ENCODE measurements at places on chromosomes 2 and 18.

DNA sequence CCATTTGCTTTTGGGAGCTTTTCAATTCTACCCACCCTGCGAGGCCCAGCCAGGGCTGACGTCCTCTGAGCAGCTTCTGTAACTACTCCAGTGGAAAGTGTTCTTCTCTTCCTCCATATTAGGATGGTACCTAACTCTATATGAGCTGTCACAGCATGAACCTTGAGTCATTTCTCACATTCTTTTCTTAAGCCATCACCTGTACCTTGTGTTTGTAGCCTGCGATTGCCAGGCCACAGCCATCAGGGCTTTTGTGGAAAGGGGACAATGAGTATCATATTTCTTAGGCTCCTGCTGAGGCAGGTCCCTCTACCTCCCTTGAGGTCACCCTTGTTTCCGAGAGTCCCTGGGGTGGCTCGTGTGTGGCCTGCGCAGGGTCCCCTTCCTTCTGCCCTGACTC lies 144.5 kb upstream of the DLX2 start:
- DNase-seq = no peak

DNA sequence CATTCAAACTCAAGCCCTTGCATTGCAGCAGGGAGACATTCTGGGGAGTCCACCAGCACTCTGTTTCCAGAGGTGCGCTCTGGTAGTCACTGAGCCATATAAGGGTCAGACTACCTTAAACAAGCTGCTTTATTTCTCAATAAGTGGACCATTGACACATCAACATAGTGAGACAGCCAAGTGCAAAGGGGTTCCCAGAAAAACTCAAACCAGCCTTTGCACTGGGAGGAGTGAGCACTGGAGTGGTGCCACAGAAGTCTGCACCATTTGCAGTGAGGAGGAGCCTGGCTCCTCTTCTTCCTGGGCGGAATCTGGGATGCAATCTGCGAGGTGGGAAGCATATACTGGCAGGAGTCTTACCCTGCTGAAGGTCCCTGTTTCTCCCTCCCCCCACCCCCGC lies 86.4 kb downstream of the OSR1 start:
- DNase-seq = no peak

DNA sequence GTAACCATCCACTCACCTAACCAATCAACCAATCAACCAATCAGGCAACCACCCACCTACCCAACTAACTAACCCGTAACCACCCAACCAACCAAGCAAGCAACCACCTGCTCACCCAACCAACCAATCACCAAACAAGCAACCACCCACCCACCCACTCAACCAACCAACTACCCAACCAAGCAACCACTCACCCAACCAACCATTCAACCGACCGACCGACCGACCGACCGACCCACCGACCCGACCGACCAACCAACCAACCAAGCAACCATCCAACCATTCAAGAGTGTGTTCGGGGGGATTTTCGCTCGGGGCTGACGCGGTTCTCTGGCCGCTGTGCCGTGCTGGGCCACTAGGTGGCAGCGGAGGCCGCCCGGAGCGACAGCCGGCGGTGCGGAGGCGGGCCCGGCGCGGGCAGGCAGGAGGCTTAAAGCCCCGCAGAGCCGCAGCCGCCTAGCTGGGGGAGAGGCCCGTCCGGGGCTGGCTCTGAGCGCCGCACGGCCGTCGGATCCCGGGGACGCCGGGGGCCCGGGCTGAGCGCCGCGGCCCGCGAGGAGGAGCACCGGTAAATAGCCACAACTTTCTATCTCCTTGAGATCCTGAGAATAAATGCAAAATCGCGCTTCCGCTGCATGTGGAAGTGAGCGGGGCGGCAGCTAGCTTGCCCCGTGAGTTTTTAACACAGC lies at the start of gene MC5R:
MC5R (plus strand) TSS at position 443 of the 689 bp plus-strand sequence. CDS start 1,617 bp downstream, outside the sequence.
- peak; percentile 33 for DNase-seq

DNA sequence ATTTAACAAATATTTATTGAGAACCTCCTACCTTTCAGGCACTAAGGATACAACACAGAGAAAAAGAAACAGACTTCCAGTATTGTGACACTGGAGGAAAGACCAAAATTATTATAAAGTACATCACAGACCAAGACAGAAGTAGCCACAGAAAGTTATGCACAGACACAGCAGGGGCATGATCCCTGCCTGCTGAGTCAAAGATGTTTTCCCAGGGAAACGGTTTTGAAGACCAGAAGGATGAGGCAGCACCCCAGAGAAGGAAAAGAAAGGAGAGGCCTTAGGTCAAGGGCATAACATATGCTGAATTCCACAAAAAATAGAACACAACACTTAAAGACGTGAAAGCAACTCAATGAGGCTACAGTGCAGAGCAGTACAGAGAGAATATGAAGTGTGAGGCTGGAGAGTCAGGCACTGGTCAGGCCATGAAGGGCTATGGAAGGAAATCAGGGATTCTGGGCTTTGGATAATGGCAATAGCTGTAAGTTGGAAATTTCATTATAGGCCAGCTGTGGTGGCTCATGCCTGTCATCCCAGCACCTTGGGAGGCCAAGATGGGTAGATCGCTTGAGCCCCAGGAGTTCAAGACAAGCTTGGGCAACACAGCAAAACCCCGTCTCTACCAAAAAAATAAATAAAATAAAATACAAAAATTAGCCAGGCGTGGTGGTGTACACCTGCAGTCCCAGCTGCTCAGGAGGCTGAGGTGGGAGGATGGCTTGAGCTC lies 8.2 kb downstream of the ADAM17 start:
- DNase-seq = no peak

DNA sequence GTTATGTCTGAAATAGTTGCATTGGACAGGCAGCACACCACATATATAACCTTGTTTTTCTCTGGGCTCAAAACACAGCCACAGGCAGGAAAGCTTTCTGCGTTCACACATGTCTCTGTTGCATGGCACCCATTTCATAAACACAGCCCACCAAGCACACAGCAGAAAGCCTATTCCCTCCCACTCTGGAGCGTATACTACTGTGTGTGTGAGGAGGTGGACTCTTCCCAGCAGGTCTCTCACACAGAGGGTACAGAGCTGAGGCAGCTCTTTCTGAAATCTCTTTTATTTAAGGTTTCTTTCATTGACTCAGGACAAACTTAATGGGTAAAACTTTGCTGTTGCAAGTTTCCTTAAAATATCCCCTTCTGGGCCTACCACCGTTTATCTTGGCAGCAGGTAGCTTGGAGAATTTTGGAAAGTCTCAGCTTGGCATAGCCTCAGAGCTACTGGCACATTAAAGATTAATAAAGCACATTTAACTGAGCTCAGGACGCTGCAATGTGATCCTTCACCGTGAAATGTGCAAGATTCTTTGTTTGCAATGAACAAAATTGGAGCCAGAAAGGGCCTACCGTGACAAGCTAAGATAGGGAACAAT lies 105.1 kb upstream of the NCKAP5 start:
- DNase-seq = no peak

DNA sequence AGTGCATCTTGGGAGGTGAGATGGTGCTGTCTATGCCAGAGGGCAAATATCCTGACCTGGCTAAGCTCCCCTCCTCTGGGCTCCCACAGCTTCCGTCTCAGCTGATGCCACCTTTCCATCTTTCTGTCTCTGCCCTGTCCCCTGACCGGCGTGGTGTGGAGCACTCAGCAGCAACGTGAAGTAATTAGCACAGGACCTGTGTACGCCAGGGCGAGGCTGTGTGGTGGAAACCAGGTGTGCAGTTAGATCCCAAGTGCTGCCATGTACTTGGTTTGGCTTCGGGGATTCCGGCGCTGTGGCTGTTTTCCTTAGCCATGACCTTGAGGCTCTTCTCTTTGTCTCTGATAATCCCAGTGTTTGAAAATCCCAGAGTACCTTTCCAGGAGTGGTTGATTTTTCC lies 36.5 kb downstream of the COA5 start:
- DNase-seq = no peak

GRCh38 chr2:218831378-218831990 lies at the start of gene PRKAG3:
Gene PRKAG3, minus strand, starts transcription at chr2:218831803.
- no peak for DNase-seq

- DNase-seq = peak; percentile 70
These were observed 246.3 kb downstream of the TXNL1 start for GRCh38 chr18:56391931-56392590.

GRCh38 chr2:229900012-229900411 lies 21.8 kb downstream of the TRIP12 start:
- DNase-seq = no peak

GRCh38 chr2:60259781-60260180 lies 293.7 kb downstream of the BCL11A start:
- no peak for DNase-seq

- DNase-seq = no peak
These were observed 19.5 kb upstream of the FAHD2A start for GRCh38 chr2:95382686-95383634.

- no peak for DNase-seq
These were observed 6.6 kb downstream of the NMUR1 start for GRCh38 chr2:231523451-231524285.

- DNase-seq = no peak
These were observed 32.9 kb downstream of the KCNE4 start for GRCh38 chr2:223084873-223085272.

DNA sequence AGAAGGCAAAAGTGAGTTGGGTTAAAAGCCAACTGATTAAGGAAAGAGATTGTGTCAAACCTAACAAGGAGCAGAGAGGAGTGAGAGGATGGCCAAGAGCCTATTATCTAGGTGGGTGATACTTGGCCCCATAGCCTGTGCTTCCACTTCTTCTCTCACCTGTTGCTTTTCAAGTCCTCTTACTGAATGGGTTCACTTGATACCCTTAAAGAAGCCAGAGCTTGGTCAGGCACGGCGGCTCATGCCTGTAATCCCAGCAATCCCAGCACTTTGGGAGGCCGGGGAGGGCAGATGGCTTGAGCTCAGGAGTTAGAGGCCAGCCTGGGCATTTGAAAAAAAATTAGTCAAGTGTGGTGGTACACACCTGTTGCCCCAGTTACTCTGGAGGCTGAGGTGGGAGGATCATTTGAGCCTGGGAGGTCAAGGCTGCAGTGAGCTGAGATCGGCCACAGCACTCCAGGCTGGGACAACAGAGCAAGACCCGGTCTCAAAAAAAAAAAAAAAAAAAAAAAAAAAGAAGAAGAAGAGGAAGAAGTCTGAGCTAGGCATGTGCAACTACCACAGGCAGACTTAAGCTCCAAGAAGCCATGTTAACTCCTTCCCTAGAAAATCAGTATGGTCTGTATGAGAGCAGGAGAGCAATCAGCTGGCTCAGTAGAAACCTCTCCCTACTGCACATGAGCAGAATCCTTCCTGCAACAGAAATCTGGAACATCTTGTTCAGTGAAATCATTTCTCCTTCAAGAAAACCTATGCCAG lies 28.4 kb upstream of the ME2 start:
- no peak for DNase-seq

- DNase-seq = no peak
These were observed 593.9 kb downstream of the NYAP2 start for GRCh38 chr2:225993430-225993829.

GRCh38 chr2:14015113-14015630 lies 617.3 kb upstream of the LRATD1 start:
- DNase-seq = no peak

DNA sequence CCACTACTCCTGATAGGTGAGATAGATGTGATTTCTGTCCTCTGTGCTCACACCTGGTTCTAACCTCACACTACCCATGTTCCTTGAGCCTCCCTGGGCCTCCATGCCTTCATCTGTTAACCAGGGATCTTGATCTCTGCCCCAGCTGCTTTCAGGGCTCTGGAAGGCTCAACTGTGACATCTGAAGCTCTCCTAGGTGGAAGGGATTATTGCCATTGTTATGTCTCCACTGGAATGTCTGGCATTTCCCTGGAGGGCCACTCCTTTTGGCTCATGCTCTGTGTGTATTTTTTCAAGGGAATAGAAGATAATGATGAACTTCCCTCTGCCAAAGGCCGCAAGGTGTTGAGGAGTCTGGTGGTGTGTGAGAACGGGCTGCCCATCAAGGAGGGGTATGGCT lies 41.2 kb downstream of the PCARE start:
- DNase-seq = no peak

DNA sequence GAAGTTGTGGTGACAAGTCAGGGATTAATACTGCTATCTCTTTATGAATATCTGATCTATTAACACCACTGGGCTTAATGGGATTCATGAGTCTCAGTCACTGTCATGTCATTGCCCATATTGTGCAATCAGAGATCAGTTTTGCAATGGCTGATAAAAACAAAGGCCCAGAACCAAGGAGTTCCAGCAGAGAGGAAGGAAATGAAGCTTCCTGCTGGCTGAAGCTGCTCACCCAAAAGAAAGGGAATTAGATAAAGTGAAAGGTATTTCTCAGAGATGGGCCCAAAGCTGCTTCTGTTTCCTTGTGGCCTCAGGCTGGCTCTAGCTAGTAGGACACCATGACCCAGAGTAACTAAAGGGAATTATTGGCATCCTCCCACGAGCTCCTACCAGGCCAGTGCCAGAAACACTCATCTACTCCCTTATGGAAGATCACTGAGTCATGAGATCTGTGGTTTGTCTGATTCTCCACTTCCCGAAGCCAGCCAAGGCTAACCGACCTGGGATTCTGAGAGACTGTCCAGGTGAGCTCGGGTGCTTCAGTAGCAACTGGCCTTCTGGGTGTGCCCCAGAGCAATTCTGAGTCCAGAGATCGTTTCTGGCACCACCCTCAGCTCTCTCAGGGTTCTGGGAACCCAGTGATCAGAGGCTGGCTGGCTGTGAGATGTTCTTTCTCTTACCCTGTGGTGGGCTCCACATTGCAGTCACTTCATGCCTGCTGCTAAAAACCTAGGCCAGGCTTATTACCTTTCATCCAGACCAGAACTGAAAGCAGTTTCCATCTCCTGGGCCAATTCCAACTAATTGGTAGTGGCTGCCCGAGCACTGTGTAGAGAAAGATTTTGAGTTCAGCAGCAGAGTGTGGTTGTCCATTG lies 129.5 kb upstream of the PELI1 start:
- no peak for DNase-seq

DNA sequence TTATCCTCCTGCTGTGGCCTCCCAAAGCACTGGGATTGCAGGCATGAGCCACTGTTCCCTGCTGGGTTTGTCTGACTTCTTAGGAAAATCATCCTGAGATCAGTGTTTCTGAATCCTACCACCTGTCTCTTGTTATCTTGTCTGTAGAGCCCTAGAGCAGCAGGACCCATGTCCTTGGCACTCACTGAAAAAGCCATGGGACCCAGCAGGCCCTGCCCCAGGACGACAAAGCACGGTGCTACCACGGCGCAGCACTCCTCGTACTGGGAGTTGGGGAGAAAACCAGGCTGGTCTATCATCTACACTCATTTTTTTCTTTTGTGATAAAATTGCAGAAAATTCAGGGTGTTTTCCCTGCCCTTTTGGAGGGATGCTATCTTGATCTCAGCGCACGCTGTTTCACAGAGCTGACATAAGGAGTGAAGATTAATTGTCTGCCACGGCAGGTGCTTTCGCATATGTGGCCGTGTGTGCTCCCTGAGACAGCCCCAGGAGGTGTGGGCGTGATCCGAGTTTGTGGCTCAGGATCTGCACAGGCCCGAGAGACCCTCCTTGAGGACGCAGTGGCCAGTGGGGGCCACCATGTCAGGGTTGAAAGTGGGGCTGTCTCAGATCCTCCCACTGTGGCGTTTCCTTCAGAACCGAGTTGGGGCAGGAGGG lies 179.1 kb downstream of the LDLRAD4 start:
- DNase-seq = no peak

Measured in NCI-H748 treated with DMSO at 0.1 percent for 48 hours (cell line).